ENCODE measurements at places on chromosomes 1 and 21. TPM values are rescaled to one million over a fixed set of nuclear protein-coding genes. Genes with fewer than 3 reads are reported as not detected.

GRCh38 chr1:244833734-244834542, 1.5 kb upstream of the COX20 start:
- DNase-seq, result peak; percentile 43
- H3K36me3 ChIP-seq, result peaks cover 7% of the 10 kb centered on the region
- H3K27me3 ChIP-seq, result peaks cover 10% of the 10 kb centered on the region
- H3K4me1 ChIP-seq, result peaks cover 40% of the 10 kb centered on the region
- H3K4me3 ChIP-seq, result peak overlapping the region; percentile 97

DNA sequence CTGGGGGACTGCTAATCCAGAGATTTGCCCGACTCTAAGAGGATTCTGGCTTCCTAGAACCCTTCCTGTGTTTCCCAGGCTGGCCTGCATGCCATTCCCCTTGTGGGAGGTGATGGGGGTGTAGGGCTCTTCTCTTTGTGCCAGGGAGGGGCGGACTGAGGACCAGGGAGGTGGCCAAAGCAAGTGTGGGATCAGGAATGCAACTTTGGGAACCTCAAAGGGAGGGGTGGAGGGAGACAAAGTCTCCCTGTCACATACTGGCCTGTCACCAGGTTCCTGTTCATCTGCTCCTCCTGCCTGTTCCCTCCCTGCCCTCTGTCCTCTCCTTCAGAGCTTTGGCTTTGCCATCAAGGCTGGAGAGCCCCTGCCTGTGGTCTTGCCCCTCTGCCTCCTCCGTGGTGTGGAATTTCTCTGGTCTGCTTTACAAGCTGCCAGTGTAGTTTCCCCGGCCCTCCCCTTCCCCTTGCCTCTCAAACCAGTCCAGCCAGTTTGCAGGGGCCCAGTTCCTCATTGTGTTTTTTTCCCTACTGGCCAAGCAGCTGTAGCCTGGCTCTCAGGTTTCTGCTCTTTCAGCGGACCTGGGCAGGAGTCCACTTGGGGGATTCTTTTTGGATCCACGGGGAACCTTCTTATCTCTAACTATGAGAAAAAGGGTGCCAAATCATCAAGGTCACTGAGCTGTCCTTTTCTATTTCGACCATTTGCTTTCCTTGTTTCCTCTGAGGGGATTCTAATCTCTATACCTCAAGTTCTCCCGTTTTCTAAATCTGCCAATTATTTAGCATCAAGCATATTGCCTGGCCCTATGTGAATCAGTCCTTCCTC, 1.8 kb downstream of the CGN start:
- H3K27me3 ChIP-seq, result peaks cover 21% of the 10 kb centered on the region
- H3K27ac ChIP-seq, result no peak overlapping the region
- no peaks in the 10 kb centered on the region for H3K36me3 ChIP-seq
- peak overlapping the region; percentile 60 for H3K4me3 ChIP-seq
- no peak for DNase-seq
- H3K4me1 ChIP-seq, result peaks cover 33% of the 10 kb centered on the region

The ADGRL2 gene
- total RNA-seq, result 168 TPM

- peaks cover 4% of the 10 kb centered on the region for H3K27me3 ChIP-seq
- no peaks in the 10 kb centered on the region for H3K36me3 ChIP-seq
- H3K27ac ChIP-seq, result peak overlapping the region; percentile 91
- DNase-seq, result no peak
- peaks cover 41% of the 10 kb centered on the region for H3K4me1 ChIP-seq
Observed at GRCh38 chr1:21335088-21335691, 44.9 kb upstream of the ECE1 start.

The TCP10L gene
- 2.2 TPM for total RNA-seq
